ENCODE measurements at places on chromosomes 2 and 18. TPM values are rescaled to one million over a fixed set of nuclear protein-coding genes. Genes with fewer than 3 reads are reported as not detected.

SPRED2 gene
- 3.1 TPM for total RNA-seq

POTEI gene
- total RNA-seq, result not detected

TRIB2 gene
- 4.1 TPM for total RNA-seq

RTTN gene
- total RNA-seq, result 31.4 TPM

EML6 gene
- total RNA-seq, result 2.0 TPM

SERPINB7 gene
- not detected for total RNA-seq

TRPM8 gene
- not detected for total RNA-seq

TCF7L1 gene
- total RNA-seq, result 0.16 TPM

SAG gene
- 0.02 TPM for total RNA-seq

SULT1C4 gene
- total RNA-seq, result not detected

COL6A3 gene
- total RNA-seq, result 17.3 TPM

SLC38A11 gene
- not detected for total RNA-seq

LYPD1 gene
- total RNA-seq, result not detected

ECEL1 gene
- total RNA-seq, result 1.8 TPM

Measured in activated T-cell treated with anti-CD3 and anti-CD28 coated beads, Interleukin-2, amount 50 U/mL, for 72 hours (primary cell).